ENCODE measurements at places on chromosomes 2 and 18. TPM values are rescaled to one million over a fixed set of nuclear protein-coding genes. Genes with fewer than 3 reads are reported as not detected.

Gene CNDP1
- total RNA-seq = not detected

Gene AFF3
- not detected for total RNA-seq

Gene CASP10
- 0.65 TPM for total RNA-seq

Gene PCARE
- not detected for total RNA-seq

Gene HYCC2
- total RNA-seq = 10.1 TPM

Gene PECR
- total RNA-seq = 9.4 TPM

Gene HMSD
- total RNA-seq = not detected

Gene INHBB
- 0.76 TPM for total RNA-seq

Gene RETSAT
- total RNA-seq = 19.6 TPM

Gene VAMP8
- 73.0 TPM for total RNA-seq

Gene RND3
- 111 TPM for total RNA-seq

Gene SPATA3
- not detected for total RNA-seq
